Pulmonary artery endothelial cell (primary cell): ENCODE measurements at places on chromosomes 3 and 15. TPM values are rescaled to one million over a fixed set of nuclear protein-coding genes. Genes with fewer than 3 reads are reported as not detected.

GRCh38 chr15:31458596-31459399 lies 132.2 kb downstream of the KLF13 start:
- DNase-seq: no peak

DNA sequence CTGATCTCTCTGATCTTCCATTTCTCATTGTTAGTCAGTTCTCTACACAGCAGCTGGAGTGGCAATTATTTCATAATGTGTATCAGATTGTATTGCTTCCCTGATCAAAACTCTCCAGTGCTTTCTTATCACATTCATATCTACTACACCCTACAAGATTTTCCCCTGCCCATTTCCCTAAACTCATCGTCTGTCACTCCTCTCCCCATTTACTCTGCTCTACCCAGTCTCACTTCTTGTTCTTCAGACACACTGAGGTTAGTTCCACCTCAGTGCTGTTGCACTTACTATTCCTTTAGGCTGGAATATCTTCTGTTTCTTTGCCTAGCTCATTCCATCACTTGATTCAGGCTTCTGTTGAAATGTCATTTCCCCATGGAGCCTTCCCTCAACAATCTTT lies 197.1 kb downstream of the SATB1 start:
- DNase-seq: no peak

GRCh38 chr3:96994988-96995387 lies 180.6 kb downstream of the EPHA6 start:
- DNase-seq: no peak

DNA sequence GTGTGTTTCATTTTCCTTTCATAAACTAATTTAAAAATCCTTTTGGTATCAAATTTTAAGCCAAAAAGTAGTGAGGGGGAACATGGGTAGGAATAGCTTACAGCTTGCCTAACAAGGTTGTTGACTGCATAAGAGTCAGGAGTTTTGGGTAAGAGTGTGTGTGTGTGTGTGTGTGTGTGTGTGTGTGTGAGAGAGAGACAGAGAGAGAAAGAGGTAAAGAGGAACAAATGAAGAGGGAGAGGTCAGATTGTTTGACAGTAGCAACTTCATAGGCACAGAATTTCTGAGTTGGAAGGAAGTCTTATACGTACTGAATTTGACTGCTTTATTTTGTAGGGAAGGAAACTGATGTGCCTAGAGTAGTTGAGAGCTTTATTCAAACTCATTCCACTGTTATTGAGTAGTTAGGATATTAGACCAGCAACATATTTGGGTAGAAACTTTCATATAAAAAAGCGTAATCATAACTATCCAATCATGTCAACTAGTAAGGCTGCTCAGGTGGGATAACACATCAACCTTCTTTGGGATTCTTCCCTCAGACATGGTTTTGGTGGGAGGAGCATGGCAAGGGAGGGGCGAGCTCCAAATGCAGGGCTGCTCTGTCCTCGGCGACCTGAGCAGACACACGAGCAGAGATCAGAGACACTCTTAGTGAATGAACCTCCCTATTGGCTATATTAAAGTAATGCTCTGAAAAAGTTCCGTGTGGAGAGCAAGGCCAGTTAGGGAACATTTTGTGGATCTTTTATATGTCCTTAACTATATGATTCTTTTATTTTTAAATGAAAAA lies 86.4 kb downstream of the LPP start:
- no peak for DNase-seq

CAPN3 gene
- 0.21 and 0.26 TPM in 2 replicates for total RNA-seq

SOX2 gene
- total RNA-seq: not detected in 2 replicates

DNA sequence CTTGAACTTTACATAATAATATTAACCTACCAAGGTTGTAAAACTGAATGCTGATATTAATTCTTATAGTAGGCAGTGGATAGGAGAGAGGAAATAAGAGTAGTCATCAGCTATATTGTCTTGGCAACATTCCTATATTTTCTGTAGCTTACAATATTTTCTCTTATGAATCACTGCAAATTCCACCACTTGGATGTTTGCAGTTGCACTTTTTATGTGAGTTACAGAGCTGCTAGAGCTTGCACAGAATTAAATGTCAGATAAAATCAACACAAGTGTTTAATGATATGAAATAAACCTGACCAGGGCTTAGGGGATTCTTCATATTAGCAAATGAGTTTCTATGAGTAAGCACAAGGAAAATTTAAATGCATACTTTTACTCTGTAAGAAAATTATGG lies 1710.1 kb downstream of the SI start:
- no peak for DNase-seq

- DNase-seq: no peak
Measured at GRCh38 chr15:76223521-76223920, 87.7 kb downstream of the ETFA start.

DNA sequence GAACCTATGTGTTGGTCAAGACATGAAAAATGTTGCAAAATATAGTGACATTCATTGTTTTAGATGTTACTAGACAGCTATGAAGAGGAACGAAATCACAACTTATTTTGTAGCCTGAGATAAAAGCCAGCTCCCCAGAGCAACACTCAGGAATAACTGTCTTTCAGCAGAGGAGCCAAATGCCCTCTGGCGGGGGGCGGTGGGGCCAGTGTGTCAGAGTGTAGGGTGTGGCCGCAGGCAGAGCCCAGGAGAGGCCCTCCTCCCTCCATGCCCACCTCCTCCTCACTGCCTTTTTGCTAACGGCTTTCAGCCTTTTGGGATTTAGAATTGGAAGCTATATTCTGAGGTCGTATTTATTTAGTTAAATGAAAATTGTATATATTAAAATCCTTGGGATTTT lies 16.9 kb downstream of the APOD start:
- no peak for DNase-seq

- DNase-seq: no peak
Measured at GRCh38 chr3:101725890-101726275, 1.5 kb downstream of the CEP97 start.

GRCh38 chr15:70314018-70314354 lies 216.3 kb upstream of the TLE3 start:
- DNase-seq: no peak

DNA sequence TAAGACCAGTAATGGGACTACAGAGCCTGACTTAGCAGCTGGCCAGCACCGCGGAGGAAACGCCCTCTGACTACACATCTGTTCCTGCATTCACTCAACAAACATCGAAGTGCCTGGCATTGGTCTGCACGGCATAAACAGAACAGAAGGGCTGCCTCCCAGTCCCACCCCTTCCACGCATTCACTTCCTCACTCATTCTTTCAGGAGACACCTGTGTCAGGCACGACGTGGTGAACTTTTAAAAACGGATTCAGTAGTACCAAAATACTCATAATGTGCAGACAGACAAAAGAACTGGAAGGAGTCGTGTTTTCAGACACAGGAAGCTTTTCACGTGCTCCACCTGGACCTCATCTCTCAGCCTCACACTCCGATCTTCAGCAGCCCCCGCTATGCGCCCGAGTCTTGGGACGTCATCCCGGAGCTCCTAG lies 123.3 kb downstream of the XXYLT1 start:
- DNase-seq: peak; percentile 84

AHSG gene
- total RNA-seq: not detected in 2 replicates

GRCh38 chr15:88246666-88247446 lies 9.7 kb downstream of the NTRK3 start:
- DNase-seq: no peak

DNA sequence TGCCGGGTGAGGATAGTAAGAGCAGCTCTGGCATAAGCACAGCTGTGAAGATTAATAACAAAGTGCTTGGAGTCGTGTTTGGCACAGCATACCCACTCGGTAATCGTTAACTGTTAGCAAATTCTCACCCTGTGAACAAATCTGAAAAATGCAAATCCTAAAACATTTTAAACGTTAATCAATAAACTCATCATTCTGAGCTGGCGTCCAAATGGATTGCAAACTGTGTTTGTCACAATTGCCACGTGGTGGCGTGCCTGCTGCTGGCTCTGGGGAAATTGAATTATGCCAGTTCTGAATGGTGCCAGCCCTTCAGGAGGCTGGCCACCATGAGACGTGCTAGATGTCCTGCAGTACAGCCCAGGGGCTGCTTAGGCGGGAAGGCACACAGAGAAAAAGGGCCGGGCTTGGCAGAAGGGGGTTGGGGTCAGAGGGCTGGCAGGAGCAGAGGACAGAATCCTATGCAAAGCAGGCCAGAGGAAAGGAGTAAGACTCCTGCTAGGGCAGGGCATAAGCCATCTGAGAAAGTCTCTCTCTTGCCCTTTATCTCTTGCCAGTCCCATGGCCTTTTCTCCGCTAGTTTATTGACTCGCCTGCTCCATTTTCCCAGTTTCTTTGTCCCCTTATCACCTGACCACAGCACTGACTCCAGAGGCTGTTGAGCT lies 22.1 kb upstream of the POLG start:
- no peak for DNase-seq

- no peak for DNase-seq
Measured at GRCh38 chr3:95705786-95706418, 1108.5 kb upstream of the EPHA6 start.

GRCh38 chr15:32642667-32643435 lies 1.3 kb downstream of the SCG5 start:
- no peak for DNase-seq

DNA sequence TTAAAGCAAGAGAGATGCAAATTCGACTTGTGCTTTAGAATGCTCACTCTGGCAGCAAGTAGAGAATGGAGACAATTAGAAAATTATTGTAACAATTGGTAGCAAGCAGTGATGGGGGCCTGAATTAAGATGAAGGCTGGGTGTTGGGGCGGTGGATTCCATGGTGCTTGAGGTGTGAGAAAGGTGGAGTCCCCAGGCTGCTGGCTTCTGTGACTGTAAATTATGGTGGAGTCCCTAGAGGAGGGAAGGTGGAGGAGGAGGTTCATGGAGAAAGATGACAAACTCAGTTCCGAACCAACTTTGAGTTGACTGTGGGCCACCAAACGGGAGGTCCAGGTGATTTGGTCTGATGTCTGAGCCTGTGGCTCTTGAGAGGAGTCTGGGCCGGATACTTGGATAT lies 10.7 kb upstream of the SMAD3 start:
- no peak for DNase-seq

DNA sequence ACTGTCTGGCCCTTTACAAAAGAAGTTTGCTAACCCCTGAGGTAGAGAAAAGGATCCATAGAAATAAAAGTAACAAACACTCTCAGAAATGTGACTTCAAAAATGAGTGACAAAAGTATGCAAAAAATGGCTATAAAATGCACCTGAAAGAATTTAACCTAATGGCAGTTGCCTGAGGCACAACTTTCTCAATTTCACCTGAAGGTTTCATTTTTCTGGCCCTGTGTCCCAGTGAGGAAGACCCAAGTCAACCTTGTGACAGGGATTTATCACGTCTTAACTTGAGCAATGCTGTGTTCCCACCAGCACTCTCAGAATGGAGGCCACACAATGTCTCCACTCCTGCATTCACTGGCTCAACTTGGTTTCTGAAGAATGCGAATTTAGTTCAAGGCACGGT lies 83.0 kb downstream of the FHIT start:
- DNase-seq: no peak

DNA sequence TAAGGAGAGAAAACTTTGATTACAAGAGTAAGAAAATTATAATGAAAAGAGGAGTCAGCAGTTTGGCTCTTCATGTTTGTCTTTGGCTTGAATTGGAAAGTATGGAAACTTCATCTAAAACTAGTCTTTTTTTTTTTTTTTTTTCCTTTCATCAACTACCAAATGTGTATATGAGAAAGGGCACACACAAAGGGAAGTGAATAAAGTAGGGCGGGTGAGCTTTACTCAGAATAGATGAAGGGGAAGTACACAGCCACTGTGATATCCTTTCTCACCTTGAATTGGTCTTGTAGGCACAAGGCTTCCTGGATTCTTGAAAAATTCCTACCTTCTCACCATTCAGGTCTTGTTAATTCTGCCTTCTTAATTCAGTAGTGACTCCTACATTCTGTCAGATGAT lies 652.3 kb upstream of the KCNMB2 start:
- DNase-seq: no peak

- peak; percentile 22 for DNase-seq
Measured at GRCh38 chr3:50227390-50228183, 8.4 kb upstream of the GNAI2 start.

COL8A1 gene
- total RNA-seq: 251 and 873 TPM in 2 replicates

DNA sequence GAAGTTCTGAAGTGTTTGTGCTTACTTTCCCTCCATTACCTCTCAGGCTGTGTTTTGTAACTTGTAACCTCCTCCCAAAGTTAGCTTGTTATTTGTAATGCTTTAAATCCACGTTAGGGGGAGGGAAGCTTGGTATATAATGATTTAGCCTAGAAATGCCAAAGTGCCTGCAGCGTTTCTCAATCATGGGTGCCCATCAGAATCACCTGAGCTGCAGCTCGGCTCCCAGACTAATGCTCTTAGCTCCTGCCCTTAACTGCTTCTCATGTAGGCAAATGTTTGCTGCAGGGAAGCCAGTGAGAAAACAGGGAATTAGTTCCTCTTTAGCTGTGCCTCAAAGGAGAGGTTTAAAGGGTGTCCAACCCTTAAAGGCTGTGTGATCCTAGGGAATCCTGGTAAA lies 219.2 kb upstream of the NAALADL2 start:
- no peak for DNase-seq

GRCh38 chr3:153756816-153757215 lies 364.4 kb upstream of the ARHGEF26 start:
- DNase-seq: no peak

DNA sequence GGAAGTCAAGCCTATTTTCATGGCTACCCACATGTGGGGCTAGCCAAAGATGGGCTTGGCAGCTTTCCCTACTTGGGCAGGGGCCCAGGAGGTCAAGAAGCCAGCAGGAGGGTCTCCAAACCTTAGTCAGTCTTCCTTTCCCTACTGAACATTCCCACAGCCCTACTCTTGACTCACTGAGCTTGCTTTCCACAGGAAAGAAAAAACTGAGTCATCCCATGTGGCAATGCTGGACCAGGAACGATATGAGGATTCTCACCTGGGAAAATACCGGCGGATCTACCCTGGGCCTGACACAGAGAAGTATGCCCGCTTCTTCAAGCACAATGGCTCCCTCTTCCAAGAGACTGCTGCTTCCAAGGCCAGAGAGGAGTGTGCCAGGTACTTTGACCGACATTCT lies 3.7 kb upstream of the NGRN start:
- DNase-seq: peak; percentile 69

DNA sequence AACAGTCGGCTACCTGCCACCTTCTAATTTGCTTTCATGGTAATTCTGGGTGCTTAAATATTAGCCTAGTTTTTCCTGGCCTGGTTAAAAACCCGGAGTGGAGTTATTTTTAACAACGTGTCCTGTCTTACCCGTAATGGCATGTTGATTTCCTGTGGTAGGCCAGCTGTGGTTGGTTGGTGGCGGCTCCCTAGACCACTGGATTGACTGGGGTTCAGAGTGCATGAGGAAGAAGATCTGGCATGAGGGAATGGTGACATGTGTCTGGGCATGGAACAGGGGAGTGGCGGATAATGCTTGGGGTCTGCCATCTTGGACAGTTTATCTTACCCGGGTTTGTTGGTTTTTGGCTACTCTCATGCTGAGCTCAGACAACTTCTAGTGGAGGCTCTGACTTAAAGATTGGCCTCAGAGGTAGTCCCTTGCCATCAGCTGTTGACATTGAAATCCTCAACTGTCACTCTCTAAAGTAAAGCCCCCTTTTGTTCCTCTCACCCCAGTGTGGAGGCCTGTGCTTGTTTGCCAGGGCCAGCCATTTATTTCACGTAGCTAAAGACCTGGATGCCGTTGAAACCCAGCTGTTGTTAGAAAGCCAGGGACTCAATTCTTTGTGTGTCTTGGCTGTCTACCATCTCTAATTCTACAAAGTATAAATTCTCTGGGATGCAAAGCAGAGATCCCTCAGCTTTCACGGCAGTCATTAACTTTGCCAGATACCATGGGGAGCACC lies 81.6 kb downstream of the DNASE1L3 start:
- no peak for DNase-seq
